Aorta (tissue), 5 donors: ENCODE measurements at places on chromosomes 2 and 18. TPM values are rescaled to one million over a fixed set of nuclear protein-coding genes. Genes with fewer than 3 reads are reported as not detected.

DNA sequence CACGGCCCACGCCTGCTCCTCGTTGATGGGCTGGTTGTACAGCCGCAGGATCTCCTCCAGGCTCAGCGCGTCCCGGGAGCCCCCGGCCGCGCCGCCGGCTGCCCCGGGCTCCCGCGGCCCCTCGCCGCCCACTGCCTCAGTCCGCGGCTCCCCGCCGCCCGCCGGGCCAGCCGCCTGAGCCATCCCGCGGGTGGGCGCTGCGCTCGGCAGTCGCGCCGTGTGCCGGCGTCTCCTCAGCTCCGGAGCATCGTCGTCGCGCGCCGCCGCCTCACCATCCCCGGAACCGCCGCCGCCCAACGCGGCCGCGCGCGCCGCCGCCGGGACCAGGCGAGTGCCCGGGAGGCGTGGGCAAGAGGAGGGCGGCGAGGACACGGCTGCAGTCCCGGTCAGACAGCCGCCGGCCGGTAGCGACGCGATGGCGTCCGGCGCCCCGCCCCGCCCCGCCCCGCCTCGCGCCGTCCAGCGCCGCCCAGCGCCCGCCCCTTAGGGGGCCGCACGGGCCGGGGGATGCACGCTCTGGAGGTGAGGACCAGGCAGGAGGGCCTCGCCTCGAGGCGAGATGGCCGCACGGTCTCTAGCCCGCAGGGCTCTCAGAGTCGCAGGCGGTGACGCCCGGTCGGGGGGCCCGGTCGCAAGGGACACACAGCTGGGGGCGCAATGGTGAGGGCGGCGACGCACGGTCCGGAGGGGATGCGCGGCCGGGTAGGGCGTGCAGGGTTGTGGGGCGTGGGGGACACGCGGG, at the start of gene SPIRE1:
SPIRE1 (minus strand) TSS at position 424 of the 742 bp plus-strand sequence; CDS start at position 183, 241 bp downstream.
- peak; percentile 91 for DNase-seq

DNA sequence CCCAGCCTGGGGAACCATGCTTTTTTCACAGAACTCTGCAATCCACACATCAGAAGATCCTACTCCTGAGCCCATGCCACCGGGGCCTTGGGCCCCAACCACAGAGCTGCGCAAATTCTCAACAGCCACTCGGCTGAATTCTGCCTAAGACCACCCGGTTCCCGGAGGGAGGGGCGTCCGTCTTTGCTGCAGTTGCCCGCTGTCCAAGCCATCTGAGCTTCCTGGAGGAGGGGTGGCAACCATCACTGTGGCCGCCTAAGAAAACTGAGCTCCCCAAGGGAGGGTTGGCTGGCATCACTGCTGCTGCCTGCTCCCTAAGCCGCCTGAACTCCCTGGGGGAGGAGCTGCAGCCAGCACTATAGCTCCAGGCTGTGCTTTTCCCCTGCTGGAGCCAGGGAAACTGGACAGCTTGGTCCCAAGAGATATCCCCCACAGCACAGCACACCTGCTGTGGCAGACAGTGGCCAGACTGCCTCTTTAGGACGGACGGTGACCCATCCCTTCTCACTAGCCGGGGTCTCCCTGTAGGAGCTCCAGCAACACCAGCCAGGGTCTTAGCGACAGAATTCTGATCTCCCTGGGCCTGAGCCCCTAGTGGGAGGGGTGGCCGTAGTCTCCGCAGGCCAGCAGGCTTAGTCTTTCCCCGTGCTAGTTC, 1411.6 kb upstream of the CDH2 start:
- no peak for DNase-seq

DNA sequence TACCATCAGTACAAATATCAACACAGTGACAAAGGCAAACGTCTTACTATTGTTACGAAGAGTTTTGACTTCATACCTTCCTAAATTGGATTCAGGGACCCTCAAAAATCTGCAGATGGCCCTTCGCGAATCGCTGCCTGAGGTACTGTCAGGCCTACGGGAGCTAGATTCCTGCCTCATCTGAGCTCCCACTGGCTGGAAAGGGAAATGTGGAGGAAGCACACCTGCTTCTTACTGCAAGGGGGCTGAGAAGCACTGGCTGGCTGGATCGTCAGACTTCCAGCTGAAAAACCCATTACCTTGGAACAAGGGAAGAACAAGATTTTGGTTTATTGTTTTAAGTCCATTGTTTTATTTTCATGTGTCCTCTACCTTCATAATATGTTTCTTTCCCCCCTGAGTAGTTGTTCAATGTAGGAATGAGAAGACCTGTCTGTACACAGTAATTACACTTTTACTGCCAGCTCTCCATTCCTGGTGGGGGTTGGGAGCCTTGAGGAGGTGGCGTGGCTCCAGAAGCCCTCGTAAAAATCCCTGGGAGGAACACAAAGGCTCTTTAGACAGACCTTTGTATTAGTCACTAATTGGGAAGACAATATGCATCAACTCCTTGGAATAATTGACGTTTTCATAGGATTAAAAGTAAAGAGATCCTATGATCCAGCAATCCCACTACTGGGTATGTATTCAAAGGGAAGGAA, 124.1 kb upstream of the NOSTRIN start:
- no peak for DNase-seq

- DNase-seq = no peak
Measured at GRCh38 chr2:168742258-168742932, 60.0 kb upstream of the NOSTRIN start.

- no peak for DNase-seq
Measured at GRCh38 chr18:1884623-1885022, 686.7 kb downstream of the METTL4 start.

The GRP gene
- total RNA-seq = not detected

DNA sequence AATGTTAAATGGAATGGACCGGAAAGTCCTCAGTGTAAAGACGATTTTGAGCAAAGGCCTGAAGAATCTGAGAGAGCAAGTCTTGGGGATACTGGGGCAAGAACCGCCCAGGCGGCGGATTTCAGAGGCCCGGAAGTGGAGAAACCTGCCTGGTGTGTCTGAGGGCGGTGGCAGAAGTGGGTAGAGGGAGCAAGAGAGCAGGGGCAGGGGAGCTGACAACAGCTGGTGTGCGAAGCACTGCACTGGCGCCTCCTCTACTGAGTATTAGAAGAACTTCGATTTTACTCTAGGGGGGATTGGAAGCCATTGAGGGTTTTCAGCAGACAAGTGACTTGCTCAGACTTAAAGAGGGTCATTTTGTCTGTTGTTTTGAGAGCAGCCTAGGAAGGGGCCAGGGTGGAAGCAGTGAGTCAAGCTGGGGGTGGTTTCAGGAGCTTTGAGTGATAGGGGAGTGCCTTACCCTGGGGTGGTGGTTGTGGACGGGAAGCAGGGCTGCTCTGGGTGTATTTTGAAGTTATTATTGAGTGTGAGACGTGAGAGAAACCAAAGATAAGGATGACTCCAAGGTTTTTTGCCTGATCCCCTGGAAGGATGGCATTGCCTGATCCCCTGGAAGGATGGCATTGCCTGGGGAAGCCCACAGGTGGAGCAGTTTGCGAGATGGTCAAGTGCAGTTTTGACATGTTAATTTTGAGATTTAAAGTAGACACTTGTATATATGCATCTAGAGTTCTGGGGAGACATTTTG, 52.5 kb downstream of the ZNF236 start:
- DNase-seq = no peak

GRCh38 chr2:100757621-100758394, 62.1 kb upstream of the NPAS2 start:
- DNase-seq = no peak

The SAP130 gene
- total RNA-seq = 23.5 TPM

- no peak for DNase-seq
Measured at GRCh38 chr2:240425236-240425615, 10.2 kb upstream of the GPC1 start.

DNA sequence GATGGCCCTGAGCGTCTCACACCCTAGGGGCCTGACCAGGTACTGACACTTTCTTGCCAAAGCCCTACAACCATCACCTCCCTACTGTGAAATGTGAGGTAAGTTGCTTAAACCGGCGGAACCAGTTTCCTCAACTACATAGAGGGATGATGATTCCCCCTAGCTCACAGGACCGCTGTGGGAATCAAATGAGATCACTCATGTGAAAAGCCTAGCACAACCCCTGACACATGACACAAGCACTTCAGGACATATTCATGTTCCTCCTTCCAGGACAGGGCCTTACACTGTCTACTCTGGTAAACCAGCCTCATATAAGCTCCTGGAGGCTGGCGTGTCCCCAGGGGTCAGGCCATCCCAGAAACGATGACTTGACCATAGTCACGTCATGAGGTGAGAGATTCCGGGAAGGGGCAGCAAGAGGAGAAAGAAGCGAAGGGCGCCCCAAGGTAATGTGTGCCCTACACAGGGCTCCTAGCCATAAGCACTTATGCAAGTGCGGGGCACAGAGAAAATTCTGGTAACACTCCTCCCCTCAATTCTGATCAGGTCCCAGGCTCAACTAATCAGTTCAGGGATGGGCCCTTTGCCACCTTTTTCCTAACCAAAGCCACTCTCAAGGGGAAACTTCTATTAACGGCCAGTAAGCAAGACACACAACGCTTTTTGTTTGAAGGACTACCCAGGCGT, 49.5 kb downstream of the C2orf42 start:
- DNase-seq = peak; percentile 75
